Ecto neural progenitor cell (in vitro differentiated cells): ENCODE measurements at places on chromosomes 6 and 20.

DNA sequence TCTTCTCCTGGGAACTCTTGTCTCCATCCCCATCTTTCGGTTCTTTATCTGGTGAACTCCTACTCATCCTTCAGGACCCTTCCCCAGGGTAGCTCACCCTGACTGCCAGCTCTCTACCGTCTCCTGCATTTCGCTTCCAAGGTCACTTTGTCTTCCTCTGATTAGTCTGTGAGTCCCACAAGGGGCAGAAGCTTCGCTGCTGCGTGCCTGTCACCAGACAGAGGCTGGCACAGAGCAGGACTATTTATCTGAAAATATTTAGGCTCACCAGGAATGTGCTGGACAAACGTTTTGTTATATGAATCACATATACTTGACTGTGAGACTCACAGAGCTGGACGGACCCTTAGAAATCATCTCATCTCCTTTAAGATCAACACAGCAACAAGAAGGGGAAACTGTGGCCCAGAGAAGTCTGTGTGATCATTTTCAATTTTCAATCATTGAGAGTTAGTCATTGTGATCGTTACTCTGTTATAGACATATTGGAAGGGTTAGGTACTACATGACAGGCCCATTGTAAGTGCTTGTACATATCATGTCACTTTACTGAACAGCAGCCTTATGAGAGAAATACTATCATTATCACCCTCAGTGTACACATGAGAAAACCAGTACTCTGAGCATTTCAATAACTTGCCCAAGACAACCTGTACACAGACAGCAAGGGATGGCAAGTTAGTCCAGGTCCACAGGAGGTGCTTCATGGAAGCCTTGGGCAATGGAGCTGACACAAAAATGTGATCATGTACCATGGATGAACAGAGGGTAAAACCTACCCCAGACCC lies 51.4 kb downstream of the JPH2 start:
- DNase-seq = no peak

DNA sequence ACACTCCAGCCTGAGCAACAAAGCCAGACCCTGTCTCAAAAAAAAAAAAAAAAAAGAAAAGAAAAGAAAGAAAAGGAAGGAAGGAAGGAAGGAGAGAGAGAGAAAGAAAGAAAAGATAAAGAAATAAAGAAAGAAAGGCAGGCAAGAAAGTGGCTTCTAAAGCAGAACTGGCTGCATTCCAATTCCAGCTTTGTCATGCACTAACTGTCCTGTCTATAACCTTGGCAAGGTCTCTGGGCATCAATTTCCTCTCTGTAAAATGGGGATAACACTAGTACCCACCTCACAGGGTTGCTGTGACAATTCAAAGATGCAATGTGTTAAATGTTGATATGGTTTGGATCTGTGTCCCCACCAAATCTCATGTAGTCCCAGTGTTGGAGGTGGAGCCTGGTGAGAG lies 28.0 kb downstream of the RING1 start:
- DNase-seq = no peak

DNA sequence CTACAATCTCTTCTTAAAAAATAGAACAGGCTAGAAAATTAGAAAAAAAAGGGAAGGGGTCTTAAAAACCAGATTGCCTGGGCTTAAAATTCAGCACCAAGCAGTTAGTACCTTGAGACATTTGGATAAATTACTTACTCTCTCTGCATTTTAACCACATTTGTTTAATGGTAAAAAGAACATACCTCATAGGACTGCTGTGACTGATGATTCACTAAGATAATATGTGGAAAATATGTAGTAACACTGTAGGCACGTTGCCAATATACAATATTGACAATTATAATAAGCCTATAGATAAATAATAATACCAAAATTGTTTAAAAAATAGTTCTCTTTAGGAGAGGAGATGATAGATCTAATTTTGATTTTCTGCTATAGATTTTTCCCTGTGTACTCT lies 750.4 kb downstream of the TENT5A start:
- no peak for DNase-seq

- DNase-seq = no peak
These were observed 164.7 kb upstream of the RIMS1 start for GRCh38 chr6:71721642-71722041.

- no peak for DNase-seq
These were observed 47.6 kb downstream of the ARHGAP18 start for GRCh38 chr6:129662406-129662766.

- DNase-seq = peak; percentile 18
These were observed 30.1 kb downstream of the KIF25 start for GRCh38 chr6:168027521-168027920.

DNA sequence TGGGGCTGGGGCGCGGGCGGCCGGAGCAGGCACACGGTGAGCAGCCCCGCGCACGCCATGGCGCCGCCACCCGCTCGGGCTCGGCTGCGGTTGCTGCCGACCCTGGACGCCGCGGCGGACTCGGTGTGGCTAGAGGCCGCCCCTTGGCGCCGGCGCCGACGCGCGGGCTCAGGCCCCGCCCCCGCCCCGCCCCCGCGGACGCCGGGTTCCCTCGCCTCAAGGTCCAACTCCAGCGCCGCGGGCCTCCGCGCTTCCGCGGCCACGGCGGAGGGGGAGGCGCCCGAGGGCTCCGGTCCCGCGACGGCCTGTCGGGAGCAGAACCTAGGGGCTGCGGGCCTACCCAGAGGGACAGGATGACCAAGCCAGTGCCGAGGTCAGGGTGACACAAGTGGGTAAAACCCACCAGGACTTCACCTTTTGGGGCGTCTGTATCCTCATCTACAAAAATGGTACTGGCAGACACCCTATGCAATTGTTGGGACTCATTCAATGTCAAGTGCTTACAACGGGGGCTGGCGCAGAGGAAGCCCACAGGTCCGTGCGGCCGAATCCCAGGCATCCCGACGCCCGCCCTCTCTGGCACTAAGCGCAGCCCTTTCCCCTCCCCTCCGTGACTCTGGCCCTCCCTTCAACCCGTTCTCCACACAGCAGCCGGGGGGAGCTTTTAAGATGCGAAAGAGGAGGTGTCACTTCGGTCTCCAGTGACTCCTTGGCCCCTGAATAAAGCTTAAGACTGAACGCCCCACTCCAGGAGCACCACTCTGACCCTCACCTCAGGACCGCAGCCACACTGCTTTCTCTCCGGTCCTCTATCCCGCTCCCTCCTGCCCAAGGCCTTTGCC lies at the start of gene NECAB3:
TSS of gene NECAB3 (minus strand) at position 135 of the 842 bp plus-strand sequence. CDS start at position 59, 76 bp downstream.
- peak; percentile 88 for DNase-seq

DNA sequence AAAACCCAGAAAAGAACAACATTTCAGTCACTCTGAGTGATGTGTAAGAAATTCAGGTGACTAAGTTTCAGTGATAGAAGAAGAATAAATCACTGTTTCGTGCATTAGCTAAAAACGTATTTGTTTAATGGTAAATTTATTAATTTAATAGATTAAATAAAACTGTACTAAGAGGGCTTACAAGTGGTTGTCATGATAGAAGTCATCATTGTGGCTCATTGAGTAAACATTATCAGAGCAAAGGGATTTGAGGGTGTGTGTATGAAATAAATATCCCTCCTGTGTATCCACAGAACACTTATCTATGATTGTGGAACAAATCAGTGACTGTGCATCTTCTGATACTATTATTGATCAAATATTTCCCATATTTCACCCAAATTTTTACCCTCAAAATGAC lies 40.1 kb downstream of the THEMIS start:
- DNase-seq = no peak

DNA sequence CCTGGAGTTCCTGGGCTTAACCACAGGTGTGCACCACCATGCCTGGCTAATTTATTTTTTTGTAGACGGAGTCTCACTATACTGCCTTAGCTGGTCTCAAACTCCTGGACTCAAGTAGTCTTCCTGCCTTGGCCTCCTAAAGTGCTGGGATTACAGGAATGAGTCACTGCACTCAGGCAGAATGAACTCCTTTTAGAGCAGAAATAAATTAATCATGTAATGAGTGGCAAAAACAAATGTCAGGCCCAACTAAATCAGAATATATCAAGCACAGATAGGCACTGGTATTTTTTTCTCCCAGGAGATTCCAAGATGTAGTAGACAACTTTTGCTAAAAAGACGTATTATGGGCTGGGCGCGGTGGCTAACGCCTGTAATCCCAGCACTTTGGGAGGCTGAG lies 2.6 kb downstream of the RPS10 start:
- DNase-seq = no peak

GRCh38 chr6:148021699-148022098 lies 320.9 kb upstream of the SASH1 start:
- no peak for DNase-seq

- no peak for DNase-seq
These were observed 66.0 kb upstream of the KIF16B start for GRCh38 chr20:16639027-16639941.

GRCh38 chr6:104527311-104527710 lies 332.4 kb downstream of the HACE1 start:
- DNase-seq = no peak

DNA sequence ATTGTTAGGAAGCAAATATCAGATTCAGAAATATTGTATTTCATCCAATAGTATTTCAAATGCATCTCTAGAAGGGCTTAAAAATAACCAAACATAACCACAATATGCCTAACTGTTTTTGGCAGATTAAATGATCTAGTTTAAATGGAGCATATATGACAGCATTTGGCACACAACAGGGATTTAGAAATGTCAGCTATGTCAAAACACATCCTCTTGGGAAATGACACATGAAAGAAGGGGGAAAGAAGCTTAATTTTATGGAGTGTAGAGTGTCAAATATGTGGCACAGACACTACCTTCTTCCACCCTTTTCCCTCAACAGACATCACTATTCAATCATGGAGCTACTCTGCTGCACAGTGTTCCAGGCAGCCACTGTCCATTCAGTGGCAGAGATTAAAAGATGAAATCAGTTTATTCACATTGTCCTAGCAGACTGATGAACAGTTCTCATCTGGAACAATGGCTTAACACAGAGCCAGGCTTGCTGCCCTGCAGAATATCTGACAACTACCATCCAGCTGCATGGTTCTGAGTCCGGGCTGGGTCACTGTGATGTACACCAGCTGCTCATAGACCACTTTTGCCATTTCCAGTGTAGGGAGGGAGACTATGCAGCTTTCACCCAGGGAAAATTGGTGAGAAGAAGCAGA lies 349.8 kb downstream of the DHX35 start:
- DNase-seq = no peak

DNA sequence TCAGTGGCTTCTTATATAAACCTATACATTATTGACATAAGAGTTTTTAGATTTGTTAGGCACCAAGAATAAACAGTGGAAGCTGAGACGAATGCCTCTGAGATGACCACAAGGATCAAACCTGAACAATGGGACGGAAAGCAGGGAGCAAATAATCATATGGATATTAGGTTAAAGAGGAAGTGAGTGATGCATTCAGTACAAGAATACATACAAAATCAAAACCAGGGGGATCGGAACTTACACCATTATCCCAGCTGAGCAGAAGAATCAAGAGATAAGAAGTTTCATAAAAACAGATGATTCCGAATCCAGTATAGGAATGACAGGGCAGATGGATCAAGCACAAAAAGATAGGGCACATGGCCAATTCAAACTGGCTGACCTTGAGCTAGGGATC lies 21.9 kb upstream of the CNKSR3 start:
- DNase-seq = no peak

DNA sequence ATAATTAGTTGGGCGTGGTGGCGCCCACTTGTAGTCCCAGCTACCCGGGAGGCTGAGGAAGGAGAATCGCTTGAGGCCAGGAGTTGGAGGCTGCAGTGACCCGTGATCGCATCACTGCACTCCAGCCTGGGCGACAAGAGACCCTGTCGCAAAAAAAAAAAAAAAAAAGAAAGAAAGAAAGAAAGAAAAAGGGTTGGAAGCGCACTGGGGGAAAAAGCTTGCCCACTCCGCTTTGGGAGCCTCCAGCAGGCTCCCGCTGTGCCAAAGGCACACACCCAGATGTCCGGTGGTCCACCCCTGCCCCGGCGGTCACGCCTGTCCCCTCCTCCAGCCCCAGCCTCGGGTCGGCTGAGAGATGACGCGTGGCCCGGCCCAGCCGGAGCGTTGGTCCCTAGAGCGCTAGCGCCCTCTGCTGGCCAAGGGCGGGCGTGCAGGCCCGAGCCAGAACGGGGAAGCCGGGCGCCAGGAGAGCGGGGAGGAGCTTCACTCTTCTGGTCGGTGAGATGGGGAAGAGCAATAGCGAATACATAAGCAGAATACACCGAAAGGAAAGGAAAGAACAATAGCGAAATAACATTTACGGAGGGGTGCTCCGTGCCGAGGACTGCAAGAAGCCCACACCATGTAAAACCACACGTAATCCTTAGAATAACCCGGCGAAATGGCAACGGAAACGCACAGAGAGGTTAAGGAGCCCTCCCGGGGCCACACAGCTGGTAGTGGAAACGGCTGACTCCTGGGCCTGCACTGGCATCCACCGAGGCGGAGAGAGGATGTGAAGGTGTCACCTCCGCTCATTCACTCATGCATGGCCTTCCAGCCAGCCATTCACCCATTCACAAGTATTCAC lies 41.7 kb downstream of the UBE2V1 start:
- DNase-seq = peak; percentile 98

- DNase-seq = no peak
These were observed 493.8 kb downstream of the UTRN start for GRCh38 chr6:144778773-144779492.

DNA sequence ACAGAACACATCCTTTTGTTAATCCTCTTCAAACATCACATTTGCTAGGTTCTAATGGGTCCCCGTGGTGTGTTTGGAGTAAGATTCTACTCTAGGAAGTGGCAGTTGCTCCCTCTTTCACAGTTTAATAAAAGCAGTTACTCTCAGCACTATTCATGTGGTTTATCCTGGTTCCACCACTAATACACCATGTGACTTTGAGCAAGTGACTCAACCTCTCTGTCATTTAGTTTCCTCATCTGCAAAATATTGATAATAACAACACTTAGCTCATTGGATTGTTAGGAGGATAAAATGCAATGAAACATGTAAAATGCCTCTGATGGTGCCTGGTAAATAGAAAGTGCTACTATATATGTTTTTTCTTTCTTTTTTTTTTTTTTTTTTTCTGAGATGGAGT lies 488.0 kb upstream of the NOX3 start:
- no peak for DNase-seq

GRCh38 chr20:58659841-58660240 lies 8.8 kb downstream of the STX16 start:
- no peak for DNase-seq

- no peak for DNase-seq
These were observed 127.2 kb upstream of the ECI2 start for GRCh38 chr6:4262526-4262925.

DNA sequence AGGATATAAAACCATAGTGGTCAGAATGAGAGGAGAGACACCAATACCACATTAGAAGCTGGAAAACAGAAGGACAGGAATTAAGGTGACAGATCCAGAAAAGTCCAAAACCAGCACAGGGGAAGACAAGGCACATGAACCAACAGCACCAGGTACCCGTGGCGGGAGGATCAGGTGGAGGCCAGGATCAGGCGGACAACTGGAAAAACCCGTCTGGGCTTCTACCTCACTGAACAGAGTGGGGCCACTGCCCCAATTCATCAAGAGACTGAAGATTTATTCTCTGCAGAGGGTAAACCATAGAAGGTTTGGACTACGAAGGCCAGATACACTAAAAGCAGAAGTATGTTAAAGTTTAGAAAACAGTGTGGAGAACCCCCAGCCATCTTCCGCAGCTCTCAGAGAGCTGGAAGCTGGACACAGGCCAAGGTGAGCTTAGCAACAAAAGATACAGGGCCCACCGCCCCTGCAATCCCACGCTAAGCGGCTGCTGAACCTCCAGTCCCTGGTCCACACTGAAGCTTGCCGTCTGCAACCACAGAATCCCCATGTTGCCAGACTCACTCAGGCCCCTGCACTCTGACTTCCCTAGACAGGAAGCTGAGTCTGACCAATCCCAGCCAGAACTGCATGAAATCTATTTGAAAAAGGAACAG lies 29.9 kb downstream of the ABHD12 start:
- DNase-seq = no peak

- no peak for DNase-seq
These were observed 15.8 kb downstream of the MAN1A1 start for GRCh38 chr6:119333707-119334295.
